ENCODE measurements at places on chromosomes 13 and 19.
A peak's percentile ranks its signal among the peaks of the same experiment; 100 is the strongest.

GRCh38 chr19:5738423-5738822 is 18.0 kb downstream of the CATSPERD start:
- no peak for DNase-seq

- DNase-seq, result no peak
These were observed 172.2 kb downstream of the DNAJC15 start for GRCh38 chr13:43195551-43195950.

- DNase-seq, result no peak
These were observed 16.2 kb upstream of the TSC22D1 start for GRCh38 chr13:44592216-44592847.

- DNase-seq, result no peak
These were observed 316 bp upstream of the ZNF530 start for GRCh38 chr19:57599377-57599760.

- DNase-seq, result no peak
These were observed 142.1 kb downstream of the GPC6 start for GRCh38 chr13:93368718-93369117.

DNA sequence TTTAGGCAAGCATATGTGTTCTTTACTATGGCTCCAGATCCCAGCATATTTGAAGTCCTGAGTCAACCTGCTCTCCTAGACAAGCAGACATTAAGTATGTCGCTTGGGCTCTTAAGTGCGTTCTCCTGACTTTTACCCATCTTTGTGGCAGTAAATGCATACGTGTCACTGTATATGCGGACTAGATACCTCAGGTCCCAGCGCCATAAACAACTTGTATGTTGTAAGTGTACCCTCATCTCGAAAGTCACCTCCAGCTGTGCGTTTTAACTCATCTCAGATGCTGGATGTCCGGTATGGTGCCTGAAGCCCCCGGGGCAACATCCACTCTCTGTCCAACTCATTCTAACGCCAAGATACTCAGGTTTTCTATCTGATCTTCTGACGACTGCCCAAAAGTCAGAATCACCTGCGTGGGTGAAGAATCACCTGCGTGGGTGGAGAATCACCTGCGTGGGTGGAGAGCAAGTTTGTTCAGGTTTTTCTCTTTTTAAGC is 1.7 kb downstream of the PTOV1 start:
- DNase-seq, result no peak

DNA sequence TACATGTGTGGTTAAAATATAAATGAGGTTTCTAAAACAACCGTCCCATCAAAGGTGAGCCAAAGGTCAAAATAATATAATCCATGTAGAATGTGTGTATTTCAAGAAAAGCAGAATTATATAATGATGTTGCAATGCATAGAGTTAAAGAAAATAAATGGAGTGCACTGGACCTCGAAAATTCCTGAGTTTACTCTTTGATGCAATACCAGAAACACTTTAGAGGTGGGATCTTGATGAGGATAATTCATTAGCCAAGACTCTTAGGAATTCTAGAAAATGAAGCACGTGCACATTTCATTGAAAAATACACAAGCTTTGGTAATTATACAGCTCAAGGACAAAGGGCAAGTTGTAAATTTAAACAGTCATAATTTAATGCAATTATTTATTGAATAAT is 508.9 kb upstream of the ARGLU1 start:
- no peak for DNase-seq

- DNase-seq, result no peak
These were observed 52.1 kb downstream of the MYO9B start for GRCh38 chr19:17127671-17128070.

DNA sequence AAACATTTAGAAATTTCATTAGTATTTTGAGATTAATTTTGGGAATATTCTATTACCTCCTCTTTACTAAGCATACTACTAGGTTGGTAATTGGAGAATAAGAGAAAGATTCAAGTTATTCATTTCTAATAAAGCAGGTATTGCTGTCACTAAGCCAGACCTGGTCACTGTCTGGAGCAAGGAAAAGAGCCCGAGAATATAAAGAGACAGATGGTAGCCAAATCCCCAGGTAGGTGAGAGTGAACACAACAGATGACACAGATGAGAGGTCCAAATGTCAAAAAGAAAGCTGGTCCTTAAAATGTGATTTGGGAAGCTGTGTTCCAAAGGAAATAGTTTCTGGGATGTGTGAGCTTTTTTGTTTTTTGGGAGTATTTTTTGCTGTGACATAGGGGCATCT is 128.6 kb downstream of the ZNF100 start:
- no peak for DNase-seq

GRCh38 chr13:59770451-59770850 is 393.3 kb downstream of the DIAPH3 start:
- no peak for DNase-seq

- DNase-seq, result no peak
These were observed 55.9 kb upstream of the GJB6 start for GRCh38 chr13:20287976-20288375.

DNA sequence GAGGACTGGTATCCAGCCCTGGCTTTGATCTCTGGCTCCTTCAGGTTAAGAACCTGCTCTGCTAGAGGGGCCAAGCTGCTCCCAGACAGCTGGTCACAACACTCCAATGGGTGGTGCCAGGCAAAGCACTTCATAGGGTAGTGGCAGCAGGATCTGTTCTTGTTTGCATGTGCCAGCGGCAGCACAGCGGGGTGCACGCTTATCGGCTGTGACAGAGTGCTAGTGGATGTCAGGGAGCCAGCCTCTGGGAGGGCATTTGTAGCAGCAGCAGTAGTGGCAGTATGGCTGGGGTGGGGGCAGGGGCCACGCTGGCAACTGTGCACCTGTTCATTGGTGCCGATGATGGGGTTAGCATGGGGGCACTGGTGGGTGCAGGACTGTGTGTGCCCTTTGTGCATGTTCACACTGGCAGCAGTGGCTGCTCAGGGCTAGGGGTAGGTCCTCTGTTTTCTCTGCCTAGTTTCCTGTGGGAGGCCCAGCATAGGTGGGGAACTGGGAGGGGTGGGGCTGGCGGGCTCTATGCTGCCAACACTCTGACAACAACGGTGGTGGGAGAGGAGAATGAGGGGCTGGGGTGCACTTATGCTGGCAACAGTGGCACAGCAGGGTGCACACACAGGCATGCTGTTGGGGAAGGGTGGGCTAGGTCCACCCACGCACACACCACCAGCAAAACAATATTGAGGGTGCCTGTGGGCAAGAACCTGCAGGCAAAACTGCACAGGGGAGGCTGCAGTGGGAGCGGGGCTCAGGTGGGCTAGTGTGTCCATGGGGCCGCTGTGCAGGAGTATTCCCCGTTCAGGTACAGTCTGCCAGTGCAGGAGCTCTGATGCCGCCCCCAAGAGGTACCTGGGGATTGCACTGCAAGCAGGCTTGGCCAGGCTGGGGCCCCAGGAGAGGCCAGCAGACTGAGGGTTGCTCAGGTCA is 19.3 kb downstream of the AP1M1 start:
- no peak for DNase-seq

DNA sequence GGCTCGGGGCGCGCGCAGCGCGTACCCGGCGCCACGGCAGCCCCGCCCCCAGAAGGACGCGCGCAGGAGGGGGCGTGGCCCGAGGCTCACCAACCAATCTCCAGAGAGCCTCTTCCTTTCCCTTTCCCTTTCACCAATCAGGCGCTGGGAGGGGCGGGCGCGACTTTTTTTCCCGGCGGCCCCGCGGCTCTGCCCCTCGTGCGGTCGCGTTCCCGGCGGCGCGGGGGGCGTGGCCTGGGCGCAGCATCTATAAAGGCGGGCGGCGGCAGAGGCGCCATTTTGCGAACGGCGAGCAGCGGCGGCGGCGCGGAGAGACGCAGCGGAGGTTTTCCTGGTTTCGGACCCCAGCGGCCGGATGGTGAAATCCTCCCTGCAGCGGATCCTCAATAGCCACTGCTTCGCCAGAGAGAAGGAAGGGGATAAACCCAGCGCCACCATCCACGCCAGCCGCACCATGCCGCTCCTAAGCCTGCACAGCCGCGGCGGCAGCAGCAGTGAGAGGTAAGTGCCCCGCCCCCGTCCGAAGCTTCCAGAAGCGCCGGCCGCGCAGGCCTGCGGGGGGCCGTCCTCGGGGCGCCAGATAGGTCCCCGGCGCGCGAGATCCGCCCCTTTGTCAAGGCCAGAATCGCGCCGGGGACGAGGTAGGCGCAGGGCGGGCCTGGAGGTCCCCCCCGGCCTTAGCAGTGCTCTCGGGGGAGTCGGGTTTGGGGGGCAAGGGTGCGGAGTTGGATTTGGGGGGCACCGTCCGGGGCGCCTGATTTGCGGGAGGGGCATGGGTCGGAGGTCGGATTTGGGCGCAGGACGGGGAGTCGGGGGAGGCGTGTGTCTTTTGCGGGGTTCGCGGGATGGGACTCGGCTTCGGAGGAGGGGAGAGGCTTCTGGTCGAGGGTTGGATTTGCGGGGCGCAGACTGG is 12.5 kb downstream of the PEAK3 start:
- DNase-seq, result peak; percentile 99

DNA sequence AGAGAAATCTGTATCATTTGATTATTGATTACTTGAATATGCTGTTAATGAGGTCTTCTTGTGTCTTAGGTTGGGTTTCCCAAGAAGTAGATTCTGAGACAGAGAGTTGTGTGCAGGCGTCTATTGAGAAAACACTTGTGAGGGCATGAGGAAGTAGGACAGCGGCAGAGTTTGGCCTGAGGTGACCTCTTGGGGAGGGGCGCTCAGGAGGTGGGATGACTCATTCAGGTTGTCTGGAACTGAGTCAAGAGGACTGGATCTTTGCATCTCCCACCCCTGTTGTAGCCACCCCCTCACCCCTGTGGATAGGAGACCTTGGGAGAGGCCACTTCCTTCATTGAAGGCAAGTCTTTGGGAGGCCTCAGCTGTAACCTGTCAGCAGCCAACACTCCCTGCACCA is 35.2 kb upstream of the WDFY2 start:
- no peak for DNase-seq

- DNase-seq, result no peak
These were observed 39.1 kb downstream of the SMAD9 start for GRCh38 chr13:36880961-36881360.

GRCh38 chr13:73861136-73861535 is 273.1 kb downstream of the KLF12 start:
- no peak for DNase-seq

DNA sequence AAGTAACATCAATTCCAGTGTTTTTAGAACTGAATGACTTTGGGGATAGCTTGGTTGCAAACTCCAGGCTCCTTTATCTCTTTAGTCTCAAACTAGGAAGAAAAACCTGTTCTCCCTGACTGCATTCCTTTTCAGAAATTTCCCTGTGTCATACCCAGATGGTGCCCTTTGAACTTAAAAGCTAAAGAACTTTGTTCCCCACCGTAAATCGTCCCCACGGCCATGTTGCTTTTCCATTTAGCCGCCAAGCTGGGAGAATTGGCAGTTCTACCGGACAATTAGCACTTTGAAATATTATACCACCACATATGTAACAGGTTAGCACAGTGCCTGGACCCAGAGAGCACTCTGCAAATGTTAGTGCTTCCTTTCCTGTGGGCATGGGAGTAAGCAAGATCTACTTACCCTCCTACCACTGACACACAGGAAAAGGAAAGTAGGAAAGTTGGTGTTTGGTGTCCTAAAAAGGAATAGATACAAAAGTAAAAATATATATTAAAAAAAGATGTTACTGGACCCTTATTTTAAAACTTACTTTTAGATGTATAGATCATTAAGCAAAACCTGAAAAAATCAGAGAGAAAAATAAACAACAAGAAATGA is 191.9 kb upstream of the MIR17HG start:
- DNase-seq, result no peak

GRCh38 chr19:33292595-33293254 is 9.6 kb downstream of the CEBPA start:
- DNase-seq, result no peak

DNA sequence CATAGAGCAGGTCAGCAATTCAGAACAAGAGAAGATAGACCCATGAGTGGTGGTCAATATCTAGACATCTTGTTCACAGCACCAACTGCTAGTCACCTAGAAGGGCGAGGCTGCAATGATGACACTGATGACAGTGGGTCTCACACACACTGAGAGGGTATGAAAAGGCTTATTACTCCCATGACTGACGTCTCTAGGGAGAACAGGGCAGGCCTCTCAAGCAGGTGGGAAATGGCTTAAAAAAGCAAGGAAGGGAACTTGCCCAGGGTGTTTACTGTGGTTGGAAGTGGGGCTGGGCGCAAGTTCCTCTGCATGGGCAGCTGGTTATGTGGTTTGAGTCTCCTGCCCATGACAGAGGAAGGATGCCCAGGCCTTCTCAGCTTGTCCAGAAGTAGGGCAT is 33.8 kb downstream of the ZNF44 start:
- no peak for DNase-seq

GRCh38 chr19:591099-591958 is 1.6 kb downstream of the HCN2 start:
- DNase-seq, result no peak

DNA sequence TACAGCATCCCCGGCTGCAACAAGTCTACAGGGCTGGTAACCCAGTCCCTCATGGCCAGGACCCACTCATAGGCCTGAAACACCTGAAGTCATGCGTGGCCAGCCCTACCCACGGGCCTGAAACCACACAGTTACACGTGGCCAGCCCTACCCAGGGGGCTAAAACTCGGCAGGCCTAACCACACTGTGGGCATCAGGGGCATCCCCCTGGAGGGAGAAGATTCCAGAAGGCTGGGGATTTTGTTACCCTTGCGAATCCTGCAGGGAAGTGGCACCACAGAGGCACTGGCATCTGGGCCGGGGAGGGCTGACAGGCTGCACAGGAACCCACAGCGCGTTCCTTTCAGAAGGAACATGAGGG is 48.4 kb upstream of the C13orf46 start:
- no peak for DNase-seq

GRCh38 chr13:91986761-91987483 is 588.5 kb downstream of the GPC5 start:
- no peak for DNase-seq

GRCh38 chr19:3073931-3074595 is 11.8 kb upstream of the TLE5 start:
- no peak for DNase-seq

DNA sequence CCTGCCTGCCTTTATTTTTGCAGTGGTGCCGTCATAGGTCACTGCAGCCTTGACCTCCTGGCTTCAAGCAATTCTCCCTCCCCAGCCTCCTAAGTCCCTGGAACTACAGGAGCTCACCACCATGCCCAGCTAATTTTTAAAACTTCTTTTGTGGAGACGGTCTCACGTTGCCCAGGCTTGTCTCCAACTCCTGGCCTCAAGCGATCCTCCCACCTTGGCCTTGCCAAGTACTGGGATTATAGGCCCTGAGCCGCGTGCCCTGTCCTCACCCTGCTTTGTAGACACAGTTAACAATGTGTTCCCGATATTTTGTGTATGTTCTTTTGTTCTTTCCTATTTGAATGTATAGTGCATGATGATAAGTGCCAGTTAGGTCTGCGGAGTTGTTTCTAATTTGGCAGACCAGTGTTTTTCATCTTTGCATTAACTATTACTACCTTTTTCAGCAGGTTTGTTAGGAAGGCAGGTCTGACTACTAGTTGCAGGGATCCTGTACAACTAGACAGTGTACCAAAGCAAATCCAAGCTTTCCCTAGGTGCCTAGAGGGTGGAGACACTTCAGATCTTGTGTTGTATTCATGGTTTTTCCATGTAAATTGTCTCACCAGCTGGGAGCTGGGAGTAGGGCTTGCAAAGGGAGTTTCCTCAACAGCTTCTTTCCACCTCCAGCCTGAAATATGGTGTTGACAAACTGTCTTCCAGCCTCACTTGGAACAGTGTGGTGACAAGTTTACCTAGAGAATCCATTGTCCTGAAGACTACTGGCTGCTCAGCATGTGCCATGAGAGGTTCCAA is 9.5 kb upstream of the WTIP start:
- no peak for DNase-seq
